HTR-8/SVneo (cell line): ENCODE measurements at places on chromosomes 12 and 14.

DNA sequence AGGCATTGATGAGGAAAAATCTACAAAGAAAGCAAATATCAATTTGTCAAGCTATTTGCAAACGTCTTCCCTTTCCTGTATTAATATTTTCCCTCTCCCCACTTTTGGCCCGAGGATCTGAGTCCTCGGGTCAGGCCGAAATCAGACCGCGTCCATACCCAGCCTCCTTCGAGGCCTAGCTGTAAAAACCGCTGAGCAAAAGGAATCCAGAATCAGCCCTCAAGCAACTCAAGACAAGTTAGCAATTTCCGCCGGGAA is 353 bp upstream of the MAPK1IP1L start:
- no peak for DNase-seq

- no peak for DNase-seq
Observed at GRCh38 chr12:52907092-52907810, 2.4 kb upstream of the KRT8 start.

- no peak for DNase-seq
Observed at GRCh38 chr12:121637231-121637914, 11.0 kb downstream of the ORAI1 start.

- DNase-seq: no peak
Observed at GRCh38 chr12:52942901-52943181, 6.1 kb upstream of the KRT18 start.

- no peak for DNase-seq
Observed at GRCh38 chr12:127297327-127297726, 969.6 kb upstream of the TMEM132C start.

DNA sequence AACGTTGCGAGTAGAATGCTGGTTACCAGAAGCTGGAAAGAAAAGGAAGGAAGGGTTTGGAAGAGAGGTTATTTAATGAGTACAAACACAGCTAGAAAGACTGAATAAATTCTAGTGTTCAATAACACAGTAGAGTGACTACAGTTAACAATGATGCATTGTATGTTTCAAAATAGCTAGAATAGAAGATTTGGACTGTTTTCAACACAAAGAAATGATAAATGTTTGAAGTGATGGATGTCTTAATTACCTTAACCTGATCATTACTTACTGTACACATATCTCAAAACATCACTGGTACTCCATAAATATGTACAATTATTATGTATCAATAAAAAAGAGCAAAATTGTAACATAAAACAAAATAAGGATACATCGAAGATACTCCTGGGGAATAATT is 1221.8 kb upstream of the SEL1L start:
- no peak for DNase-seq

DNA sequence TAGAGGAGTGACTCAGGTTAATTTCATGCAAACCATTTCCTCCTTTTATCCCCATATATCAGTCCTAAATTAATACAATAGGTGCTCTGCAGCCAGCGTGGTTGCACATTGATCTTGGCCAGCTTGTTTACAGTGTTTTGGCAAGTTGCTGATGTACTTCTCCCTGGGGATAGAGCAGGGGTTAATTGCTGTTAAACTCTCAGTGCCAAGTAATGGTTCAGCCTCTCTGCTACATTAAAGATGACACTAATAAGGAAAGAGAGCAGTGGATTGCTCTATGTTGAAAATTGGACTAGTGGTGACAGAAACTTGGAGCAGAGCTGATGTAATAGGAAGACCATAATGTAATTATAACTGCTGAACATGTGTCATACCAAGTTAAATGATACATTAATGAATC is 717.5 kb downstream of the RERGL start:
- no peak for DNase-seq

DNA sequence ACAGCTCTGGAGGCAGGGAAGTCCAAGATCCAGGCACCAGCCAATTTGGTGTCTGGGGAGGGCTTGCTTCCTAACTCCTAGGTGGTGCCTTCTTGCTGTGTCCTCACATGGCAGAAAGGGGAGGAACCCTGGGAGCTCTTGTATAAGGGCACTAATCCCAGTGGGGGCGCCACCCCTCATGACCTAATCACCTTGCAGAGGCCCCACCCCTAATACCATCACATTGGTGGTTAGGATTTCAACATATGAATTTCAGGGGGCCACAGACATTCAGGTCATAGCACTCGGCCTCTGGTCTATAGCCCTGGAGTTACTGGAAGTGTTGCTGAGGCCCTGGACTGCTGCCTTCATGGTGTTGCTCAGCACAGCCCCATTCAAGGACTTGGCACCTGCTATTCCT is 14.6 kb downstream of the PSMD9 start:
- no peak for DNase-seq

DNA sequence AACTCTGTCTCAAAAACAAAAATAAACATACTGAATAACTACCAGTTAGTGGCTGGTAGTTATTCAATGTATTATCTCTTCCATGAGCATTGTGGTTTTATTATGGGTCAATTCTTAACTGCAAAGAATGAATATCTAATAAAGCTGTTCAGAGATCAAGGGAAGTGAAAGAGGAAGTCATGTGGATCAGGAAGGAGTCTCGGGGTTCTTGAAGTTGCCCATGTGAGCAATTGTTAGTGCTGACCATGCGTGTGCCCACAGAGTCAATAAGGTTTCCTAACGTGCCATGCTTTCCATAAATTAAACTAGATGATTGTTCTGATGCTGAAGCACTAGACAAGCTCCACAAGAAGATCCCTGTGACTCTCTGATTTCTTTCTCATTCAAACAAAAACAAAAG is 136.5 kb upstream of the CPSF6 start:
- no peak for DNase-seq

DNA sequence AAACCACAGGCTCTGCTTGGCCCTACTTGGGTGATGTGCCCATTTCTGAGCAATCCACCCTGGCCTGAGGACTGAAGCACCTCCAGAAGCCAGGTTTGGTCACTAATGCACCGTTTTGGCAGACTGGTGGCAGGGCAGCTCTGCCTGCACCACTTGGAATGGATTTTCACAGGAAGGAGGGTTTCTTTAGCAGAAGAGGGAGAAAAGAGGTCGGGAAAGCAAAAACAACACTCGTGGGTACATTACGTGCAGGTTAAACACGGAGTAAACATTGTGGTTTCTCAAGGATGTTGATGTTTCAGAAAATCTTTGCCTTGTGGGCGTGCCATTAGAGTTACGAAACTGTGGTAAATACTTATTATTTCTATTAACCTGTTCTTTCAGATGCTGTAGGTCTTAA is 70.8 kb downstream of the KCNA5 start:
- no peak for DNase-seq
